Upper lobe of left lung (tissue), 6 donors: ENCODE measurements at places on chromosomes 7 and 10. TPM values are rescaled to one million over a fixed set of nuclear protein-coding genes. Genes with fewer than 3 reads are reported as not detected.

DNA sequence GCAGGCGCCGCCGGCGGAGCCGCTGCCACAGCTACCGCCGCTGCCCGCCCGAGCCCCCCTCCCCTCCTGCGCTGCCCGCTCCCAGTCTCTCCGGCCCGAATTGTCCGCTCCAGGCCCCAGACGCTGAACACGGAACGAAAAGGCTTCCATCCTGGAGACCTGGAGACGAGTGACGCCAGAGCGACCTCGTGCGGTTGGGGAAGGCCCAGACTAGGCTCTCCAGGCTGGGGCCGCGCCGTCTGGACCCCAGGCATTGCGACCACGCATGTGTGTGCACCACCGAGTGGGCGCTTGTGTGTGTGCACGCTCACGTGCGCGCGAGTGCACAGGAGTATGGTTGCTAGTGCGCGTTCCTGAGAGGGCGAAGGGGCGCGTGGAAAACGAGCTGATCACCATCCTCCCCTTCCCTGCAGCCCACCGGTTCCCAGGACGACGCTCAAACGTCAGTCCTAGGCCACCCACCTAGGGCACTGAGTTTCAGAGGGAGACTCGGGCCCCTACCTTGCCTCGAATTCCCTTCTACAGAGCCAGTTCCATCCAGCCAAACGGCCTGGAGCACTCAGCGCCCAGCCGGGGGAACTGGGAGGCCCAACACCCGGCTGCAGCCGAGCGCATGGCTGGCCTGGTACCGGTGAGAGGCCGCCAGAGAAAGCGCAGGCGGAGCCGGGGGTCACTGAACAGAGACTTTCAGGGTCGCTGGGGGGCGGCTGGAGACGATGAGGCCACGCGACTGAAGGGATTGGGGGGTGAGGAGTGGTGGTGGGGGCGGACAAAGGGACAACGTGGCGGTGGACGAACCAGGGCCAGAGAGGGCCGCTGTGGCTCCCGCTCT, 11.6 kb downstream of the LBX1 start:
- H3K27me3 ChIP-seq = no peaks in the 10 kb centered on the region
- no peak overlapping the region for H3K27ac ChIP-seq
- peaks cover 42% of the 10 kb centered on the region for H3K4me1 ChIP-seq
- peak; percentile 80 for DNase-seq

- DNase-seq = no peak
- no peaks in the 10 kb centered on the region for H3K36me3 ChIP-seq
- H3K4me1 ChIP-seq = peaks cover 37% of the 10 kb centered on the region
- H3K4me3 ChIP-seq = no peak overlapping the region
- no peaks in the 10 kb centered on the region for H3K27me3 ChIP-seq
- H3K27ac ChIP-seq = no peak overlapping the region
Measured at GRCh38 chr7:90710466-90710850, 114.3 kb downstream of the CDK14 start.

DNA sequence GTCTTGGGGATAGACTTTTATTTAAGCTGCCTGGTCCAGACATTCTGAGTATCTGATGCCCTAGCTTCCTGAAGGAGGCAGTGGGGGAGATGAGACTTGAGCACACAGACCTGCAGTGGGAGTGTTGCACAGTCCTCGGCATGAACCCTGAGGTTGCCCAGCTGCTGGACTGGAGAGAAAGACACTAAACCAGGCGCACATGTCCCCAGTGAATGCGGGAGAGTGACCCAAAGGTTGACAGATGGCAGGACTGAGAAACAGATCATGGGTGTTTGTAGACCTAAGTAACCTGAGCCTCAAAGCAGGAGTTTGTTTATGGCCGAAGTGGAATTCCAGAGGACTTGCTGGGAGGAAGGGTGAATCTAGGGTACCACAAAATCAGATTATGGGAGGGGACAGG, 15.7 kb upstream of the MSRB2 start:
- H3K27me3 ChIP-seq = no peaks in the 10 kb centered on the region
- no peak for DNase-seq
- H3K4me1 ChIP-seq = no peaks in the 10 kb centered on the region

DNA sequence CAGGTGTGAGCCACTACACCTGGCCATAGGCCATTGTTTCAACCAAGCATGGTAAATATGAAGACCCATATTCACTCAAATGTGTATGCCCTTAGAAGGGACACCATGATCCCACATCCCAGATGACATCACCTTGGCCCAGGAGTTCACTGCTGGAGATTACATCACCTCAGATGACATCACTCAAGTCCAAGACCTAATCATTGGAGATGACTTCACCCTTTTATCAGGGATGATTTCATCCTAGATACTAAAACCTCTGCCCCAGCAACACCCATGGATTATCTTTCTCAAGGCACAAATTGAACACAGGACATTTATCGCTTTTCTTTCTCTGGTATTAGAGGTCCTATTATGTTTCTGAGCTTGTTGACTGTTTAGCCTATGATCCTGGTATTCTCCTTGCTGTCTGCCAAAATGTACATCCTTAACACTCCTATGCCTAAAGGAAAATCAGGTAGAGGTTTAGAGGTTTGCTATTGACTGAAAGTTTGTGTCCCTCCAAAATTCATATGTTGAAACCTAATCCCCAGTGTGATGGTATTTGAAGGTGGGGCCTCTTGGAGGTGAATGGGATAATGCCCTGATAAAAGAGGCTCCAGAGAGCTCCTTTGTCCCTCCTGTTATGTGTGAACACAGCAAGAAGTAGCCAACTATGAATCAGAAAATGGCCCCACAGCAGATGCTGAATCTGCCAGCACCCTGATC, 9.8 kb upstream of the CYP2C18 start:
- DNase-seq = no peak
- H3K27me3 ChIP-seq = no peaks in the 10 kb centered on the region
- no peaks in the 10 kb centered on the region for H3K36me3 ChIP-seq
- H3K4me1 ChIP-seq = no peaks in the 10 kb centered on the region

- peaks cover 8% of the 10 kb centered on the region for H3K4me1 ChIP-seq
- no peak overlapping the region for H3K27ac ChIP-seq
- no peak for DNase-seq
- no peak overlapping the region for H3K4me3 ChIP-seq
- H3K36me3 ChIP-seq = peaks cover 6% of the 10 kb centered on the region
Measured at GRCh38 chr7:77354484-77354883, 61.7 kb downstream of the GSAP start.

- H3K36me3 ChIP-seq = no peaks in the 10 kb centered on the region
- no peak overlapping the region for H3K27ac ChIP-seq
- H3K4me3 ChIP-seq = no peak overlapping the region
- no peaks in the 10 kb centered on the region for H3K4me1 ChIP-seq
Measured at GRCh38 chr10:114911052-114911711, 26.8 kb upstream of the TRUB1 start.

GRCh38 chr10:60031664-60032063, 125.3 kb upstream of the CCDC6 start:
- H3K27me3 ChIP-seq = no peaks in the 10 kb centered on the region
- no peak for DNase-seq
- no peak overlapping the region for H3K27ac ChIP-seq
- peaks cover 15% of the 10 kb centered on the region for H3K4me1 ChIP-seq
- H3K36me3 ChIP-seq = no peaks in the 10 kb centered on the region

DNA sequence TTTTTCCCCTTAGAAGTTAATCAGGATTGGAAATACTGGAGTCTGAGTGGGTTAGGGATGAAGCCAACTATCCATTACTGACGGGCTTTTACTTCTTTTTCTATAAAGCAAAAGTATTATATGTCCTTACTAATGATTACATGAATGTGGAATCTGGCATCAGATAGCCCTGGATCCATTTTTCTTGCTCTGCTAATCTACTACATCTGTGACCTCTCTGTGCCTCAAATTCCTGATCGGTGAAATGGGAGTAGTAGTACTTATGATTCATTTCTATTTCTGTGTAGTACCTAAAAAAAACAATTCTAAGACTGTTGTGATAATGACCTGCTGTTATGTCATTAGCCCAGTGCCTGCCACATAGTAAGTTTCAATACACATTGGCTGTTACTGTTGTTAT, 621.6 kb downstream of the SORCS3 start:
- DNase-seq = no peak
- no peaks in the 10 kb centered on the region for H3K4me1 ChIP-seq
- no peaks in the 10 kb centered on the region for H3K27me3 ChIP-seq
- no peak overlapping the region for H3K27ac ChIP-seq
- no peaks in the 10 kb centered on the region for H3K36me3 ChIP-seq

GRCh38 chr7:140033036-140033435, 29.7 kb downstream of the PARP12 start:
- H3K4me1 ChIP-seq = no peaks in the 10 kb centered on the region
- no peaks in the 10 kb centered on the region for H3K27me3 ChIP-seq
- H3K36me3 ChIP-seq = peaks cover 24% of the 10 kb centered on the region
- no peak overlapping the region for H3K4me3 ChIP-seq
- DNase-seq = no peak
- no peak overlapping the region for H3K27ac ChIP-seq

DNA sequence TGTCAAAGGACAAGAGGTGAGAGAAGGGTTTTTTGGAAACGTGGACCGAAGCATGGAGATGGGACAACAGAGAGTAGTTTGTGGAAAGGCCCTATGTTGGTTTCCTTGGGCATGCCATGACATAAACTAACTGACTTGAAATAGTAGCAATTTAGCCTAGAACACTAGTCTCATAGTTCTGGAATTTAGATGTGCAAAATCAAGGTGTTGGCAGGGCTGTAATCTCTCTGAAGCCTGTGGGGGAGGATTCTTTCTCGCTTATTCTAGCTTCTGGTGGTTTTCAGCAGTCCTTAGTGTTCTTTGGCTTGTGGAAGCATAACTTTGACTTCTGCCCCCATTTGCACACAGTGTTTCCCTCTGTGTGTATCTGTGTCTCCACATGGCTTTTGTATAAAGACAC, 283.4 kb downstream of the GFRA1 start:
- H3K4me1 ChIP-seq = no peaks in the 10 kb centered on the region
- H3K36me3 ChIP-seq = no peaks in the 10 kb centered on the region

GRCh38 chr10:89295597-89295996, 6.2 kb upstream of the IFIT2 start:
- H3K4me1 ChIP-seq = peaks cover 13% of the 10 kb centered on the region
- DNase-seq = no peak
- H3K4me3 ChIP-seq = no peak overlapping the region
- H3K36me3 ChIP-seq = no peaks in the 10 kb centered on the region
- no peaks in the 10 kb centered on the region for H3K27me3 ChIP-seq

- no peak overlapping the region for H3K27ac ChIP-seq
- H3K36me3 ChIP-seq = no peaks in the 10 kb centered on the region
- no peaks in the 10 kb centered on the region for H3K4me1 ChIP-seq
- H3K27me3 ChIP-seq = no peaks in the 10 kb centered on the region
- no peak overlapping the region for H3K4me3 ChIP-seq
Measured at GRCh38 chr7:106317971-106318370, 33.2 kb upstream of the NAMPT start.

GRCh38 chr10:107971973-107972372, 807.5 kb upstream of the SORCS1 start:
- H3K4me1 ChIP-seq = no peaks in the 10 kb centered on the region
- no peaks in the 10 kb centered on the region for H3K27me3 ChIP-seq
- no peak overlapping the region for H3K4me3 ChIP-seq
- no peak overlapping the region for H3K27ac ChIP-seq
- H3K36me3 ChIP-seq = no peaks in the 10 kb centered on the region

DNA sequence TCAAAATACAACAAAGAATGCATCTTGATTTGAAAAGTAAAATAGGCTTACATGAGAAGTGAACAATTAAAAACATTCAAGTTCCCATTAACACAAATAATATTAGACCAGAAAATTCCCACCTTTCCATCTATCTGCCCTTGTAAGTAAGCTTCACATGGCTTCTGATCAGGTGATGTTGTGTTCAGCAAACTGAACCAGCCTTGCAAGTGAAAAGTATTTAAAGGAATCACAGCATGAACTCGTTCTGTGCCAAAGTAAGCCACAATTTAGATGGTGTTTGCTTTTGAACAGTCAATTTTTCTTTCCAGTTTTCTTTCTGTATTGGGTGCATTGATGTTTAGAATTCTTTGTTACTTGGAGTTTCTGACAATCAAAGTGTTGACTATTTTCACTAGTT, 347.9 kb downstream of the TNS3 start:
- no peaks in the 10 kb centered on the region for H3K4me1 ChIP-seq
- no peak overlapping the region for H3K27ac ChIP-seq
- DNase-seq = no peak
- H3K36me3 ChIP-seq = no peaks in the 10 kb centered on the region
- H3K27me3 ChIP-seq = no peaks in the 10 kb centered on the region
- H3K4me3 ChIP-seq = no peak overlapping the region

- H3K27ac ChIP-seq = no peak overlapping the region
- H3K36me3 ChIP-seq = no peaks in the 10 kb centered on the region
- H3K27me3 ChIP-seq = no peaks in the 10 kb centered on the region
- no peak overlapping the region for H3K4me3 ChIP-seq
- no peaks in the 10 kb centered on the region for H3K4me1 ChIP-seq
- DNase-seq = no peak
Measured at GRCh38 chr10:20714518-20714917, 182.6 kb downstream of the NEBL start.

- no peak overlapping the region for H3K4me3 ChIP-seq
- no peaks in the 10 kb centered on the region for H3K36me3 ChIP-seq
Measured at GRCh38 chr7:40303996-40304395, 169.2 kb downstream of the SUGCT start.

Gene NOS3
- total RNA-seq = 15.1 TPM

Gene ADK
- total RNA-seq = 27.9 TPM

Gene VGF
- total RNA-seq = not detected

Gene PFKP
- 18.9 TPM for total RNA-seq

Gene MTURN
- total RNA-seq = 34.4 TPM
